ENCODE measurements at places on chromosomes 12 and 14.

DNA sequence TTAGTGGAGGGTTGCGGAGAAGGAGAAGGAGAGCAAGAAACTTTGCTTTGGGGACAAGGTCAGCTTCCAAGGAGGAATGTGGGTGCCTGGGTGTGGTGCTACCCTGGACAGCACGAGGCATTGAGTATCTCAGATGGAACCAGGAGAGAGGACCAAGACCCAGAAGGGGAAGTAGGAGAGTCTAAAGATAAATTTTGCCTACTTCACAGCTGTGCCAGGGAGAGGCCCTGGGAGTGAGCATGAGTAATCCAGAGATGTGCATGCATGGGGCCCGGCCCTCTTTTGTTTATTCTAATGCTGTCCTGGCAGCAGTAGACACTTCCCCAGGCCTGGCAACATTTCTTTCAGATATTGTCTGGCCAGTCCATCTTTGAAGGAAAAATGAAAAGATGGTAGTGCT lies 49.5 kb upstream of the GNPNAT1 start:
- DNase-seq: no peak

DNA sequence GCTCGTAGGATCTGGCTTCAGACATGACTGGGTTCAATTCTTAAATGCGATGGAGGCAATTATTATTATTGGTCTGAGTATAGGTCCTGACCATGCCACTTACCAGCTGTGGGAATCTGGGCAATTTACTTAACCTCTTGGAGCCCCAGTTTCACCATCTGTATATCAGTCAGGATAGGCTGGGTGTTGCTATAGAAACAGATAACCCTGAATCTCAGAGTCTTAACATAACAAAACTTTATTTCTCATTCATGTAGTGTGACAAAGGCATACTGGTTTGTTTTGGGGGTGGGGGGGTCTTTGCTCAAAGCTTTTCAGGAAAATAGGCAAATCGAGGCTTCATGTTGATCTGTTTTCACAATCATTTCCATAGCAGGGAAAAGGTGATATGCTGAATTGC lies 199.6 kb upstream of the SRRM4 start:
- DNase-seq: no peak

DNA sequence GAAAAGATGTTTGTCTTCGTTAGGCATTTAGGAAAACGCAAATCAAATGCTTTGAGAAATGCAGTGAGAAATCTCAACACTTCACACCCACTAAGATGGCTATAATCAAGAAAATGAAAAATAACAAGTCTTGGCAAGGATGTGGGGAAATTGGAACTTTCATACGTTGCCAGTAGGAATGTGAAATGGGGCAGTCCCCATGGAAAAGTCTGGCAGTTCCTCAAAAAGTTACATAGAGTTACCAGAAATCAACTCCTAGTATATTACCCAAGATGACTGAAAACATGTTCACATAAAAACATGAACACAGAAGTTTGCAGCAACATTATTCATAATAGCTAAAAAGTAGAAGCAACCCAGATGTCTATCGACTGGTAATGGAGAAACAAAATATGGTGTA lies 41.5 kb upstream of the LRTM2 start:
- DNase-seq: no peak

- no peak for DNase-seq
These were observed 14.7 kb downstream of the RASAL1 start for GRCh38 chr12:113120670-113121370.

GRCh38 chr14:35285168-35286002 lies 6.8 kb upstream of the PSMA6 start:
- DNase-seq: no peak

DNA sequence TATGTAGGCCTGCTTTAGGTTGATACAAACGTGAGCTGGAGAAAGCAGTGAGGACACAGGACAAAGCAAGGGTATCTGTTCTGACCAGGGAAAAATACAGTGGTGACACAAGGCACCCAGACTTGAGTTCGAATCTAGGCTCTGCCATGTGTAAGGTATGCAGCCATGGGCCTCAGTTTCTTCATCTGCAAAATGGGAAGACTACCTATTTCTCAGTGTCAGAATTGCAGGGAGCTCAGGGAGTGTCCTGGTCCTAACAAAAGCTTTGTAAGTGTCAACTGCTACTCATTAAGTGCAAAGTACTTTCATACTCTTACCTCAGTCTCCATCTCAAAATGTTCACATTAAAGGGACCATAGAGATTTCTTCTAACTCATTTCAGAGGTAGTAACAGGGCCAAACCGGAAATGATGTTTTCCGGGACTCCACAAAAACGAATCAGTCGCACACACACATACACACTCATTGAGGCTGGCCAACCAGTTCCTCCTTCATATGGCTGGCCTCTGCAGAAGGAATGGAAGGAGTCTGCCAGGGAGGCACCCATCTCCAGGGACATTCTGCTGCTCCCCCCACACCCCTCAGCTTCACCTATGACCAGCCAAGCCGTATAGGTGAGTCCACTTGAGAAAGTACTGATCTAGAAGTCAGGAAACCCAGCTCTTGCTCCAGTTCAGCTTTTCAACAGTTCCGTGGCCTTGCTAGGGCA lies 7.8 kb downstream of the CTDSP2 start:
- DNase-seq: no peak

GRCh38 chr12:21675641-21676040 lies 18.0 kb upstream of the LDHB start:
- DNase-seq: no peak

GRCh38 chr12:12823300-12823699 lies 10.2 kb downstream of the DDX47 start:
- no peak for DNase-seq

- no peak for DNase-seq
These were observed 327.2 kb downstream of the BTG1 start for GRCh38 chr12:91818227-91819131.

DNA sequence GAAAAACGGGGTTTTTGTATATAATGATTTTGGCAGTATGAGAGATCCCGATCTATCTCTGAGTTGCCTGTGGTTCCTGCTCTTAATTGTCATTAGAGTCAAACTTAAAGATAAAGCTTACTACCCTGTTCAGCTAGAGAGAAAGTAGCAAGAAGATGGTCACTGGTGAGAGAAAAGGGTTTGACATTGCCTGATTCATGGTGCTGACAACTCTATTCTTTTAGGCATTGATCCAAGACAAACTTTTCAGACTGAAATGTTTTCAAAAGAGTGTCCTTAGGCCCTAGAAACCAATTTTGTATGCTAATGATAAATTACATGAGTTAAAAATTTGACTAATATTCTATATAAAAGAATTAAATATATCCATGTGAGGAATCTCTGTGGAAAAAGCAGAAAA lies 35.1 kb downstream of the PELI2 start:
- DNase-seq: no peak
